ENCODE measurements at places on chromosomes 2 and 18.

GRCh38 chr2:35963357-35963756 is 392.2 kb upstream of the CRIM1 start:
- DNase-seq, result no peak

GRCh38 chr18:12333506-12334290 is 25.7 kb downstream of the TUBB6 start:
- no peak for DNase-seq

DNA sequence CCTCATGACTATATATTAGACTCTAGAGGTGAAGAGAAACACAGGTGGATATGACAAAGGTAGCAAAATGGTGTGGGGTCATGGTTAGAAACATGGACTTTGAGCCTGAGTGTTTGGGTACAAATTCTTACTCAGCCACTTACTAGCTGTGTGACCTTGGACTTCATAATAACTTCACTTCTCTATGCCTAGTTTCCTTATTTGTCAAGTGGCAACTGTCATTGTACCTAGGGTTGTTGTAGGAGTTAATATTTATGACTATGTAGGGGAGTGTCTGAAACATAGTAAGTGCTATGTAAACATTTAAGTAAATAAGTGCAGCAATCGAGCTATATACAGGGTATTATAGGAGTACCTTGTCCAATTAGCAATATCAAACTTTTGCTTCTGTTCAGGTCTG is 49.7 kb upstream of the RAPH1 start:
- no peak for DNase-seq

DNA sequence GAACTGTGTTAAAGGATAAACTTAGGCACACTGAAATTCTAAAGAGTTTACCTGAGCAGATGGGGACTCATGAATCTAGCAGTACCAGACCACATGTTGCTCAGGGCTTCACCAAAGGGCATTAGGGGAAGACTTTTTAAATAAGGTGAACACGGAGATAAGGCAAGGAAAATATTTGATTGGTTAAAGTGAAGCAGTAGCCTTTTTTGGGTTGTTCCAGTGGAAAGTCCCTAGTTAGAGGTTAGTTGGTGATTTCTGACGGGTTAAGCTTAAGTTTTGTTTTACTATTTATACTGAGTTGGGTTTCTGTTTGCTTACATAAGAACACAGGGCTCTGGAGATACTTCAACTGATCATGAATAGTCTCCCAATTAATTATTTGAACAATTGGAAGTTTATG is 722.5 kb downstream of the SOCS6 start:
- no peak for DNase-seq

DNA sequence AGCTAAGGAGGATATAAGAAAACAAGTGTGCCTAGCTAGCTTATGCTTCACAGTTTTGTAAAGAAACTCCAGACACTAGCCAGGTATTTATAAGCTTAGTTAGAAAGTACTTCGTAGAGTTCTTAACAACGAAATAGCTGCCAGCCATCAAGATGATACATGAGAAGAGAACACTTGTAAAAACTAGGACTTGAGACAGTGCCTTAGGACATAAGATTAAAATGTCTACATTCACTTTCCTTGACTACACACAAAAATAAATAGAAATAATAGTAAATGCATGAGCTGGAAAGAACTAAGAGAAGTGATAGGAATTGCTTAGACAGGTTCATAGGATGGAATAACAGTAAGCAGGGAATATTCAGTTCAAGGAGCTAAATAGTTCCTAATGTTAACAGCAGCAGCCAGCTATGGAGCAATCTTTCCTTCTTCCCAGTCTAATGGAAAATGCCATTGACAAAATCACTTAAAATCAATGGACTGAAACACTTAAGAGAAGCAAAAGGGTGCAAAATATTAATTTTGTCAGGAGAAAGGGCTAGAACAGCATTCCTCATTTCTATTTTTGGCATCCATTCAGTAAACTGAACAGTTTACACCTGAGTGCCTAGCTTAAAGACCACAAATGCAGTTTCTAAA is 186.6 kb downstream of the PDE11A start:
- no peak for DNase-seq

DNA sequence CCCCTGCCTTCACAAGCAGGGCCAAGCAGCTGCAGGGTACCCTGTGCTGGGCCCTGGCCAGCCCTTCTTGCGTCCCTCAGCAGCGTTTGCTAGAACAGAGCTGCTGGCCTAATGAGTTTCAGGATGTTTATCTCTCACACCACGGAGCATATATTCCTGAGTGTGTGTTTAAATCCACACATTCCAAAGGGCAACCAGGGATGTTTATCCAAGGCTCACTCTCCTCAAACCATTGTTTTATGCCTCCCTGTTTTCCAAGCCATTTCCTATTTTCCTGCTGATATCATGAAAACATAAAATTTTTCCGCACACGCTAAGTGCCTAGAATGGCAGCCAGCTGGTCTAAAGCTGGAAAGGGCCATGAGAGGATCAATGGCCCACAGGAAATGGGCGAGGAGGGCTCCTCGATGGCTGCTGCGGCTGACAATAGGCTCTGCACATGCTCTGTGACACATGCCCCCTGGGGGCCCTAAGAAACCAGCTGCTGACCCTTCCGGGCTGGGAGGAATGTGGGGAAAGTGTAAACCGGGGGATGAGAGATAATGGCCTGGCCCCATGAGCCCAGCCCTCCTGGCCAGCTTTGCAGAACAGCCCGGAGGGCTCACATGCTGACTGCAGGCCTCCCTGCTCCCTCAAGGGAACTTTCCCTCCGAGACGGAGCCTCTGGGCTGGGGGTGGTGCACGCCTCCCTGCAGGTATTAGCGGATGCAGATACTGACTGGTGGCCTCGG is 194.0 kb downstream of the NDUFA10 start:
- no peak for DNase-seq

DNA sequence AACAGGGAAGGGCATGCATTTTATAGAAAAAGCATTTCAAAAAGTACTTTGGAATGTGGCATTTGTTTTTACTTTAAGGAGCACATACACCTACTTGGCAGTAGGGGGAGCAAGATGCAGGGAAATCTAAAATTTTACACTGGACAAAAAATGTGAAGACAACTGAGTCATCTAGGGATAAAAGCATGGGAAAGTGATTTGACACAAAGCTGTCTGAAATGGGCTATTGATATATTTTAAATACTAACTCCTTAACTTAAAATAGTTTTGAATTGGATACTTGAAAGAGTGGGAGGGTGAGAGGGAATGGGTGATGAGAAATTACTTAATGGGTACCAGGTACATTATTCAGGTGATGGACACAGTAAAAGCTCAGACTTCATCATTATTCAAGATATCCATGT is 15.8 kb downstream of the TMEM200C start:
- DNase-seq, result no peak

DNA sequence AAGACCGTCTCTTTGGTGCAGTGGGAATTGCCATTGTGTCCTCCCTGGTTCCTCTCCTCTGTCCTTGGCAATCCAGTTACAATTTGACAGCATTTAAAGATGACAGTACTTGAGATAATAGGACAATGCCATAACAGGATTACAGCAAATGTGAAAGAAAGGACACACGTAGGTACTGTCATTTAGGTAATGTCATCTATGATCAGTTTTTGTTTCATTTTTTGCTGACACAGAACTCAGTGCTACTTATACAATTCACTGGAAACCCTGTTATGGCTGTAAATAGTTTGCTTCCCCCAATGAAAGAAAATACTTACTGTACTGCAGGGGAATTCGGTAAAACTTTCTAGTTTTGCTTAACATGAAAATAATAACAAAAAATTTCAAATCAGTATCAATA is 65.2 kb downstream of the BCL11A start:
- no peak for DNase-seq
